Upper lobe of left lung (tissue), 6 donors: ENCODE measurements at places on chromosomes 5 and 9. TPM values are rescaled to one million over a fixed set of nuclear protein-coding genes. Genes with fewer than 3 reads are reported as not detected.
A peak's percentile ranks its signal among the peaks of the same experiment; 100 is the strongest.

The EQTN gene
- total RNA-seq = not detected

DNA sequence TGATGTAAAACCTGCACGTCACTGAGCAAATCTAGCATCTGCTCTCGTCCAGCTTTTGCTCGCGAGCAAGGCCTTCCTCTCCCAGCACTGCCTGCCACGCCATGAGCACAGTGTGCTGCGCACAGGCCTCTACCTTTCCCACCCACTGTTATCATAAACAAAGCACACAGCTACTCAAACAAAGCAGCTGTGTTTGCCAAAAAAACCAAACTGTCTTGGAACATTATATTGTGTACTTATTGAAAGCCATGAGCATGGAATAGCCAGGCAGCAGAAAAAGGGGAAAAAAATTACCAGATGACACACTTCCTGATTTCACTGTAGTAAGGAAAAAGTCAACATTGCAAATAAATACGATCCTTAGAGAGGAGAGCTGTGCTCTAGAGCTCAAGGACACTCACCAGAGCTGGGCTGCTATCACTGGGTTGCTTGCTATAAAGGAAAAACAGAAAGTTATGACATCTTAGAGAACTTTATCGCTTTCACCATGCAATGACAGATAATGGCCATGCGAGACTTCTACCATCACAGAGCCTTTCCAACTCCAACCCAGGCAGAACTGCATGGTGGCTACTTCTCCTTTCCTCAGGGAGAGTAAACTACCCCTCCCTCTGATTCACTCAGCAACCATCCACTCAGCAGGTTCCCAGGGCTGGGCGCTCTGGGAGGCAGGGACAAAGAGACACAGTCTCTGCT lies 69.6 kb downstream of the EPB41L4B start:
- peak; percentile 51 for DNase-seq

DNA sequence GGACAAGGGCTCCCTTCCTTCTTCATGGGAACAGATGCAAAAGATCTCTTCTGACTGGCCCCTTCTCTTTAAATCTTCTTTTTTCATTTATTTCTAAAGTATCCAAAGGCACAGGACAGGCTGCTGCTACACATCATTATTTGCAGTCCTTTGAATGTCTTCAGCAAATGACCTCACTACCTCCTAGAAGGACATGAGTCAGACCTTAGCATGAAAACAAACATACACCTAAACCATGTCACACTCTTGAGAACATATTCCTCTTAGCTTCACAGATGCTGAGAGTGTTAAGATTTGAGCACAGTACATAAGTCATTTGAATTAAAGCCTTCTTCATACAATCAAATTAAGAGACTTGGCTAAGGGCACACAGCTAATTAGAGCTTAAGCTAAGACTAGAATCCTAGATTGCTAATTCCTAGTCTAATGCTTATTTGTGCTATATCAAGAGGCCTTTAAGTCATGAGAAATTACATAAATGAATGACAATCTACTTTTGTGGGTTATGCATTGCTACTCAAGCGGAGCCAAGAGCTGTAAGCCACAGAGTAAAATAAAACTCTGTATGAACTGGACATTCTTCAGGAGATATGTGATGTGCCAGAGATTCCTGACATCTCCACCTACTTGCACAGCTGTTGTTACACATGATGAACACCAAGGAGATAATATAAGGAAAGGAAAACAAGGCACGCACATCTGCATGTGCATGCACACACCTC lies 109.1 kb upstream of the PTGER4 start:
- no peak for DNase-seq

The DMGDH gene
- total RNA-seq = 1.3 TPM

DNA sequence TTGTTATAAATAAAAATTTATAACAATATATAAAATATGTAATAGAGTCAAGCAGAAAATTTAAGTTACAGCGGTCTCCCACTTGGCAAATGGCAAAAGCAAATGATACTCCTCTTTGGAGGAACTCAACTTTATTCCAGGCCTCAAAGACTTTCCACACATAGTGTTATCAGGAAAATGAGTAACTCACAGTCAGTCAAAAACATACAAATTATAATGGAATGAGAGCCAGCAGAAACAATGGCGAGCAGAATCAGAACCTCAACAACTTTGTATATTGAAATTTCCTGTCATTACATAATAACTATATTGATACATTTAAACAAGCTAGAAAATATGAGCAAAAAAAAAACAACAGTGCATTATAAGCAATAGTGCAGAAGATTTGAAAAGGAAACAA lies 45.2 kb downstream of the ABLIM3 start:
- no peak for DNase-seq

The TPPP gene
- total RNA-seq = 42.7 TPM

The PROB1 gene
- 1.4 TPM for total RNA-seq

GRCh38 chr5:9512457-9512856 lies 33.4 kb downstream of the SEMA5A start:
- DNase-seq = no peak

- no peak for DNase-seq
Observed at GRCh38 chr5:25484391-25484790, 839.6 kb upstream of the CDH10 start.

The SLC36A3 gene
- not detected for total RNA-seq

DNA sequence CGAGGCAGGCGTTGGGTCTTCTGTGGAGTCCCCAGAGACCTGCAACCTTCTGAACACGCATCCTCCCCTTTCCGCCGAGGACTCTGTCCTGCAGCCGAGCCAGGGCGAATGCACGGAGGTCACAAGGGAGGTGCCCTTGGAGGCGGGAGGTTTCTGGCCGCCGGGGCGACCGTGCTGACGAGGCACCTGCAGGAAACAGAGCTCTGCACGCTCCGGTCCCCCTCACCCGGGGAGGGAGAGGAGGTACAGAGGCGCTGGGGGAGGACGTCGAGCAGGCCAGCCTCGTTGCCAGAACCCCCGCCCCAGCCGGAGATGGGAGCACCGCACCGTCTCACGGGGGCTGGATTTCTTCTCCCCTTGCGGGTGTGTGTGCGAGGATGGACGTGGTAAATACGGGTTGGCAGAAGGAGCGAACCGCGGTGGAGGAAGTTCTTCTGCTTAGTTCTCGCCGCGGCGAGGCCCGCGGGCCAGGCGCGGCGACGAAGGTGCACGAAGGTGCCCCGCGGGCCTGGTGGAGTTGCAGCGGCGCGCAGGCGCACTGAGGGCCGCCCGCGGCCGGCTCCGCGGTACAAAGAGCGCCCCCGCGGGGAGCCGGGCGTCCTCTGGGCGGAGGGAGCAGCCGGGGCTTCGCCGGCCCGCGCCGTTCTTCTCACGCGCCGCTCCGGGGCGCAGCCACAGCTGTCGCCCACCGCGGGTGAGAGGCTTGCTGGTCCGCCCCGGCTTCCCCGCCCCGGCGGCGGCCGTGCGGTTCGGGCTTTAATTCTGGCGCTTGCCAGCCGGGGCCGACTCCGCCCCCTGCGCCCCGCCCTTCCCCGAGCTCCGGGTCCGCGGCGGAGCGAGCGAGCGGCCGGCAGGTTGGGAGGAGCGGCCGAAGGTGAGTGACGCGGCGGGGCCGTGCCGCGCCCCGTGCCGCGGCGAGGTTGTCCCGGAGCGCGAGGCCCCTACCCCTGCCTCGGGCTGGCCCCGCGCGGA lies 289.5 kb downstream of the DOCK8 start:
- peak; percentile 70 for DNase-seq

The C9orf50 gene
- not detected for total RNA-seq

The LECT2 gene
- not detected for total RNA-seq

The ROPN1L gene
- total RNA-seq = 70.3 TPM

The SEPTIN8 gene
- total RNA-seq = 41.5 TPM

The PITX1 gene
- total RNA-seq = 0.23 TPM

- no peak for DNase-seq
Observed at GRCh38 chr9:78297672-78297961, 692 bp downstream of the PSAT1 start.

GRCh38 chr9:99516657-99517049 lies 294.6 kb downstream of the SEC61B start:
- DNase-seq = no peak

DNA sequence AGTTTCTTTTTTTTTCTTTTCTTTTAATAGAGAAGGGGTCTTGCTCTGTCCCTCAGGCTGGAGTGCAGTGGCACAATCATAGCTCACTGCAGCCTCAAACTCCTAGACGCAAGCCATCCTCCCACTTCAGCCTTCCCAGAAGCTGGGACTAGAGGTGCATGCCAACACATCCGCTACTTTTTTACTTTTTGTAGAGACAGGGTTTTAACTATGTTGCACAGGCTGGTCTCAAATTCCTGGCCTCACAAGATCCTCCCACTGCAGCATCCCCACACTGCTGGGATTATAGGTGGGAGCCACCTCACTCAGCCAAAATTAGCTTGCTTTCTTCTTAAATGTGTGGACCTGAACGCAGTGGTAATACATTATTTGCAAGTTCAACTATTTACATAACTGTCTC lies 66.1 kb downstream of the SERINC5 start:
- DNase-seq = no peak

DNA sequence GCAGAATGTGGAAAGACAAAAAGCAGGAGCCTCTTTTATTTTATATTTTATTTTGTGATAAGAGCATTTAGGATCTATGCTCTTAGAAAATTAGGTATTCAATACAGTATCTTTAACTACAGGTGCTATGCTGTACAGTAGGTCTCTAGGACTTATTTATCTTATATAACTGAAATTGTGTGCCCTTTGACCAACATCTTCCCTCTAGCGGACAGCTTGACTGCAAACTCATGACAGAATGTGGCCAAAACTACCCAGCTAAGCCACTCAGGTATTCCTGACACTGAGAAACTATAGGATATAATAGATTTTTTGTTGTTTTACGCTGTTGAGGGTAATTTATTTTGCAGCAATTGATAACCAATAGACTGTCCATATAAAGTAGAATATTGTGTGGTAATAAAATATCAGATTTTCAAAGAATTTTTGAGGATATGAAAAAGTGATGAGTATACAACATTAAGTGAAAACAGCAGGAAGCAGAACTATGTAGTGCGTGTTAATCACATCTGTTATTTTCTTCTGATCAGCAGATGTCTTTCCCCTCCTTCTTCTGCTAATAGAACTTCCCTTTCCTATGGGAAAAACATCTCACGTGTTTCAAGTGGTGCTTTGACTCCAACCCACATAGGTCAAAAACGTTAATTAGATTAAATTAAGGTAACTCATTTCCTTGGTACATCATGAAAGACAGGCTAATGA lies 69.9 kb upstream of the SELENOP start:
- no peak for DNase-seq

DNA sequence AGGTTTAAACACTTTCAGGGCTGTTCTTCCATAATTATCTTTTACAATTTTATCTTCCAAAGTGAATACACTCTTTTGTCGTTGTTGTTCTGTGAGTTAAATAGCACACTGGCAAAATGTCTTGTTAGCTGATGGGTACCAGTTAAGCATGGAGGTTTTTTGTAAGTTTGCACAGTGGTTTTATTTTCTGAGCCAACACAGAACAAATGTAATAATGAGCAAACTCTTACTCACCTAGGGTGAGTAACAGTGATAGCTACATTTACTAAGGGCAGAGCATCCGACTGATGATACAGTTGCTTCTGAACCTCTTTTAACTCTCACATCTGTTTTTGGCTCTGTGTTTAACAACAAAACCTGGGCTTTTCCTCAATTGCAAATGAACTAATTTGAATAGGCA lies 103.2 kb downstream of the CTNND2 start:
- DNase-seq = no peak

GRCh38 chr5:176366232-176366894 lies 1.1 kb downstream of the ARL10 start:
- no peak for DNase-seq

The SPINK6 gene
- not detected for total RNA-seq

GRCh38 chr9:129401623-129402370 lies 219.1 kb downstream of the C9orf50 start:
- no peak for DNase-seq
